ENCODE measurements at places on chromosomes 12 and 14. TPM values are rescaled to one million over a fixed set of nuclear protein-coding genes. Genes with fewer than 3 reads are reported as not detected.

DNA sequence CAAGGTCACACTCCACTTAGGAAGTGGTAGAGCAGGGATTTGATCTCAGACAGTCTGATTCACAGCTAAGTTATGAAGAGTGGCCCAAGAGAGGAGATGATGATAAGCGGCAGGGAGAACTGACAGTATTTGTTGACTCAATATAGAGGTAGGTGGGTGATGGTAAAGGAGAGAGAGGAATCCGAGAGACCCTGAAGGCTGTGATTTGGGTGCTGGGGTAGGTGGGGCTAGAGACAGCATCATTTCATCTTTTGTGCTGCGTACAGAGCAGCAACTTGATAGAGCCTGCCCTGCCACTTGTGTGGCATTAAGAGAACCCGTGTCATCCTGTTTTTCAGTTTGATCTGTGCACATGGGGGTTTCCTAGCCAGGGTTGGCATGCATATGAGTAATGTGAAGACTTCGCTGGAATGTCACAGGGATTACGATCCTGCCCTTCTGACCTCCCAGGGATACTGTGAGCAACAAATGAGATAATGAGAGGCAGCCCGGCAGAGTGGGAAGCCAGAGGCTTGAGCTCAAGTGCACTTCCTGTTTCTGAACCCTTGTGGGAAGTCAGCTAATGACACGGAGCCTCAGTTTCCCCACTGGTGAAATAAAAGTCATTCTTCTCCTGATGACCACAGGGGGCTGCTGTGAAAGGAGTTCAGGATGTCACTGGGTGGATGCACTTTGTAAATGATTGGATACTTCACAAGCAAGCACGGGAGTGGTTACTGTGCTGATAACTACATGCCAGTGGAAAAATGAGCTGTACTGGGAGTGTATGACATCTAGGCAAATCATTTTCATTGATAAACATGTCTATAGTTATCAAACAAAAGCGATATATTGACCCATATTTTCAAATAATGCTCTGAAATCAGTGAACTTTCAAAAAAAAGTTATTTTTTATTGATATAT is 59.5 kb upstream of the IGF1 start:
- no peaks in the 10 kb centered on the region for H3K36me3 ChIP-seq
- no peak overlapping the region for H3K4me3 ChIP-seq
- H3K4me1 ChIP-seq = peaks cover 9% of the 10 kb centered on the region
- H3K27me3 ChIP-seq = no peaks in the 10 kb centered on the region
- peak overlapping the region; percentile 60 for H3K27ac ChIP-seq

DNA sequence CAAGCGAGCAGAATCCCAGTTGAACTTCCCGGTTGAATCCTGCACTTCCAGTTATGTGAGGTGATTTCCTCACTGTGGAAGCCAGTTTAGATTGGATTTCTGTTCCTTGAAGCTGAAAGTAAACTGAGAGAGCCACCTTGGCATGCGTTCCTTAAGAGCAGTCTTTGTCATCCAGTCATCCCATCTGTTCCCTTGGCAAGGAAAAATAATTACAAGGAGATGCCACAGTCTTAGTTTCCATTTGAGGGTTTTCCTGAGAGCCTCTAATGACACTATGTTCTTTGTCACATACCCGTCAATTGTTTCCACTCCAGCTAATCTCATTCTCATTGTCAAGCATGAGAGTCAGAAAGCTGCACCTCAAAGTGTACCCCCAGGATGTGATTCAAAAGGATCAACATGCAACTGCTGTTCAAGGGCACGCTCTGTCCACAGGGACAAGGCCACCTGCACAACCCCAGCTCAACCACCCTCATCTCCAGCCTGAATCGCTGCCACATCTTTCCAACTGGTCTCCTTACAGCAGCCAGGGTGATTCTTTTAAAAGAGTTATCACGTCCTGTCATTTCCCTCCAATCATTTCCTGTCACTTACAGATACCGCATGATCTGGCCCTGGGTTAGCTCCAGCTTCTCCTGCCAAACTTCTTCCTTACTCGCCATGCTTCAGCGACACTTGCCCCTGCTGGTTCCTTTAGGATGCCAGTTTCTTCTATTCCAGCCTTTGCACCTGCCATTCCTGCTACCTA is 18.0 kb upstream of the TCP11L2 start:
- H3K36me3 ChIP-seq = no peaks in the 10 kb centered on the region
- no peak overlapping the region for H3K27ac ChIP-seq
- H3K4me3 ChIP-seq = no peak overlapping the region
- no peak for DNase-seq

DNA sequence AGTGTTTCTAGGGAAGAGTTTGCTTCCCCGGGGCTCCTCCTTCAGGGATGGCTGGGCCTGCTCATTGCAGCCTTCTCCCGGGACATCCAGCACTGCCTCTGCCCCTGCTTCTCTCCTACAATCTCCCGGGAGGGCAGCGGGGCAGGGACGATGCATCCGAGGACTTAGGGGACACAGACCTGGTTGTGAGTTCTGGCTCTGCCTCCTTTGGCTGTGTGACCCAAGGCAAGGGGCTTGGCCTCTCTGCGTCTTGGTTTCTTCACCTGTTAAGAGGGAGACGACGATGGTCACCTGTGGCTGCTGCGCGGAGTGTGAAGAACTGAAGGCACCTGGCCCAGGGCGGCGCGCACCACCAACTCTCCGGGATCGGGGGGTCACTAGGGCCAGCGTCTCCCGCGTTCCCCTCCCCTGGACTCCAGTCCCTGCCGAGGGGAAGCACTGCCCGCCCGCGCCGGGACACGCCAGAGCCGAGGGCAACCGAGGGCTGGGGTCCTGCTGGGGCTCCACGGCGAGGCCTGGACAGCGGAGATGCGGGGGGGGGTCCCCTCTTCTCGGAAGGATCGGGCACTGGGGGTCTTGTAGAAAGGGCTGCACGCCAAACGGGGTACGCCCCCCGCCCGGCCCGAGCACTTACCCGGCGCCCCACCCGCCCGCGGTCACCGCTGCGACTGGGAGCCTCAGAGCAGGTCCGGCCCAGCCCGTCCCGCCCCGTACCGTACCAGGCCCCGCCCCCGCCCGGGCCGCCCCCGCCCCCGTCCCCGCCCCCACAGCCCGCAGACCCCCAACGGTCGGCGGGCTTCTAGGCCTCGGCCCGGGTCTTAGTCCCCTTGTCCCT is at the start of gene HVCN1:
Gene HVCN1 (minus strand): TSS at position 670 of the 835 bp plus-strand sequence. CDS start 5,870 bp downstream, outside the sequence.
- peak; percentile 56 for DNase-seq
- H3K4me3 ChIP-seq = peak within 1 kb of the TSS; percentile 50
- peaks cover 6% of the 10 kb centered on the region for H3K4me1 ChIP-seq
- peaks cover 7% of the 10 kb centered on the region for H3K27me3 ChIP-seq

- H3K4me1 ChIP-seq = no peaks in the 10 kb centered on the region
- H3K27ac ChIP-seq = no peak overlapping the region
- no peak overlapping the region for H3K4me3 ChIP-seq
- H3K27me3 ChIP-seq = no peaks in the 10 kb centered on the region
These were observed 16.4 kb downstream of the ARID2 start for GRCh38 chr12:45745861-45746277.

GRCh38 chr12:53924521-53925405 is 13.9 kb upstream of the HOXC13 start:
- peaks cover 100% of the 10 kb centered on the region for H3K27me3 ChIP-seq
- H3K4me1 ChIP-seq = no peaks in the 10 kb centered on the region
- H3K36me3 ChIP-seq = no peaks in the 10 kb centered on the region
- DNase-seq = no peak
- H3K27ac ChIP-seq = no peak overlapping the region

- no peaks in the 10 kb centered on the region for H3K27me3 ChIP-seq
- H3K4me3 ChIP-seq = no peak overlapping the region
- no peak overlapping the region for H3K27ac ChIP-seq
- H3K36me3 ChIP-seq = no peaks in the 10 kb centered on the region
- no peak for DNase-seq
These were observed 94.0 kb downstream of the BCAT1 start for GRCh38 chr12:24854908-24855307.

GRCh38 chr14:90409209-90409730 is 12.4 kb downstream of the CALM1 start:
- H3K36me3 ChIP-seq = no peaks in the 10 kb centered on the region
- no peaks in the 10 kb centered on the region for H3K27me3 ChIP-seq
- peak; percentile 52 for DNase-seq
- no peaks in the 10 kb centered on the region for H3K4me1 ChIP-seq
- peak overlapping the region; percentile 37 for H3K27ac ChIP-seq
- no peak overlapping the region for H3K4me3 ChIP-seq

- no peaks in the 10 kb centered on the region for H3K27me3 ChIP-seq
- no peak for DNase-seq
- no peaks in the 10 kb centered on the region for H3K36me3 ChIP-seq
- H3K4me1 ChIP-seq = no peaks in the 10 kb centered on the region
These were observed 53.3 kb downstream of the BEGAIN start for GRCh38 chr14:100533656-100534485.

- H3K4me1 ChIP-seq = peaks cover 14% of the 10 kb centered on the region
- H3K27ac ChIP-seq = no peak overlapping the region
- no peak overlapping the region for H3K4me3 ChIP-seq
These were observed 1.8 kb downstream of the KCNA1 start for GRCh38 chr12:4911316-4911994.

The KLHL33 gene
- total RNA-seq = not detected

The PMCH gene
- 1.3 TPM for total RNA-seq

The KSR2 gene
- total RNA-seq = 0.37 TPM

The PUS1 gene
- total RNA-seq = 10.7 TPM
